ENCODE measurements at places on chromosomes 16 and 17.
A peak's percentile ranks its signal among the peaks of the same experiment; 100 is the strongest.

DNA sequence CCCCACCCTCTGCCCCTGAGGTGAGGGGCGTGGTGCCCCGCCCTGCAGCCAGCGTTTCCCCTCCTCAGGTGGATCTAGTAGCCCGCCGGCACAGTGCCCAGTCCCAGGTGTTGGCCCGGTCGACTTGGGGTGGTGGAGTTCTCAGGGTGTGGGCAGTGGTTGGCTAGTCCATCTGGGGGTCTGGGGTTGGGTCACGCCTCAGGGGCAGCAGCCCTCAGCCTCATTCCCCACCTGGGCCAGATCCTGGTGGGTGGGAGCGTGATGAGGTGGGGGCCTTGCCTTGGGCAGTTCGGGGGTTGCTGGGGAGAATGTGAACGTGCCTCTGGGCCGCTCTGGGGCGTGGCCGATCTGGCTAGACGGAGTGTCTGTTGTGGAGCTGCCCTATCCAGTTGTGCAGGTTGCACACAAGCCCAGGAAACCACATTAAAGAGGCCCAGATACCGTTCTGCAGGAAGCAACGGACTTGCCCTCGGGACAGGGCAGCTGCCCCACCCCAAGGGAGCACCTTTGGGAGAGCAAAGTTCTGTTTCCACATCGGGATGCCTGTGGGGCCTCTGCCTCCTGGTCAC is 32.0 kb downstream of the GSE1 start:
- no peak for DNase-seq

- no peak for DNase-seq
Measured at GRCh38 chr16:13557418-13557817, 362.5 kb upstream of the ERCC4 start.

GRCh38 chr16:4970010-4970409 is 11.9 kb downstream of the SEC14L5 start:
- DNase-seq, result no peak

GRCh38 chr16:54687043-54687899 is 243.4 kb upstream of the IRX5 start:
- no peak for DNase-seq

DNA sequence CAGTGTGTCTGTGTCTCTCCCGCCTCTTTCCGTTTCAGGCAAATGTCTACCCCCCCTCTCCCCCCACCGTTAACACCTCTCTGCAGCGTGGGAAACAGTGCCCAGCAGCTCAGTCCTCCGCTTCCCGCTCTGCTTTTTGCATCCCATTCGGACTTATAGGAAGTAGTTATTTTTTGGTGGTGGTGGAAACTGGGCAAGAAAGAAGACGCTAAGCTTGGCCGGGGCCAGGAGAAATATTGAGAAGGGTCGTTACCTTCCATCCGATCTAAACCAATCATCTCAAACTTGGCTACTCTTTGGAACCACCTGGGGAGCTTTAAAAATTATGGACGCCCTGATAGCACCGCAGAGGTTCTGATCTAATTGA is 499 bp upstream of the HLF start:
- DNase-seq, result no peak

- DNase-seq, result no peak
Measured at GRCh38 chr16:82833378-82833993, 206.7 kb downstream of the CDH13 start.

GRCh38 chr17:38671939-38672720 is 2.6 kb downstream of the EPOP start:
- no peak for DNase-seq

- DNase-seq, result no peak
Measured at GRCh38 chr17:37066322-37067255, 117.8 kb downstream of the AATF start.

- DNase-seq, result no peak
Measured at GRCh38 chr17:57110152-57110542, 25.1 kb downstream of the AKAP1 start.

DNA sequence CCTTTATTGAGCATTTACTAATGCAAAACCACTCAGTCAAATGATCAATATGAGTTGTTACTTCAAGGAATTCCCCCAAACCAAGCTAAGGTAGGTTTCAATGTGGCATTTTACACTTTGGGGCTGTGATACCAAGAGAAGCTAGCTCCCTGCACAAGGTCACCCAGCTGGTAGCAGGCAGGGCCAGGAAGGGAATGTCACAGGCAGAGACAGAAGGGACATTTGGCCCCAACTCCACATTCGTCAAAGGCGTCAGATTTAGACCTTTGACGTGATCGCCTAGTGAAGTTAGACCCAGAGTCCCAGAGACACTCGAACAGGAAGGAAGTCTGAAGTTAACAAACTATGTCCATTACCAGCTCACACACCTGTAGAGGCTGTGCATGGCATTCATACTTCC is 5.5 kb upstream of the SMG1 start:
- DNase-seq, result no peak

GRCh38 chr17:16407911-16408588 is 7.3 kb upstream of the TRPV2 start:
- DNase-seq, result no peak

GRCh38 chr16:28145796-28146195 is 66.0 kb downstream of the XPO6 start:
- DNase-seq, result no peak

DNA sequence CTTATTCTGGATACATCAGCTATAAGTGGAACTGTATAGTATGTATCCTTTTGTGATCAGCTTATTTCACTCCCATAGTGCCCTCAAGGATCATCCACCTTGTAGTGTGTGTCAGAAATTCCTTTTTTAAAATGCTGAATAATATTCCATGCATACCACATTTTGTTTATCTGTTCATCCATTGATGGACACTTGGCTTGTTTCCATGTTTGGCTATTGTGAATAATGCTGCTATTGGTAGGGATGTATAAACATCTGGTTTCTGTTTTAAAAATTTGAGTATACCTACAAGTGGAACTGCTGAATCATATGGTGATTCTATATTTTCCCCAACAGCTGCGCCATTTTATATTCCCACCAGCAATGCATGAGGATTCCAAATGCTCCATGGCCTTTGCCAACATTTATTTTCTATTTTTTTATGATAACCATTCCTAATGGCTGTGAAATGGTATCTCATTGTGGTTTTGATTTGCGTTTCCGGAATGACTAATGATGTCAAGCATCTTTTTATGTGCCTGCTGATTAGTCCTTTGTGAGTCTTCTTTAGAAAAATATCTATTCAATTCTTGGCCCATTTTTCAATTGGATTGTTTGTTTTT is 11.6 kb downstream of the RCVRN start:
- no peak for DNase-seq

DNA sequence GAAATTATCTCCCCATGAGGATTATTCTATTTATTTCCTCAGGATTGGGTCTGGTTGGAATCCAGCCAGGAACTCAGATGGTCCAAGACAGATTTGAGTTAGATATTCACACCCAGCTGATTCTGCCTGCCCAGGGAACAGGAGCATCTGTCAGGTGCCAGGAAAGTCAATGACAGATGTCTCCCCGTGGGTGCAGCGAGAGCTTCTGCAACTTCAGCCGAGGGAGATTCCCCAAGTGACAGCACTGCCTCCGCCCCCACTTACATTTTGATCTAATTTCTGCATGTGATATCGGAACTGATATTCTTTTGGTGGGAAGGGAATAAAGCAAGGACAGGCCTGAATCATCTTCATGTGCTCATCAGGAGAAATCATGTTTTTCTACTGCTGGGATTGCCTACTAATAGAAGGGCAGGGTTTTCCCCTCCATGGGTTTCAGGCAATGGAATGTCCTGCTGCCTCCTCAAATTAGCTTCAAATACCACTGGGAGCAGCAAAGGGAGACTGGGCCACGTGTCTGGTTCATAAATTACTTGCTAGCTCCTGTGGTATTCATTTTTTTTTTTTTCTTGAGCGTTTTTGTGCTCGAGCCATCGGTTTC is 15.7 kb upstream of the DHX8 start:
- no peak for DNase-seq

GRCh38 chr16:81421536-81421935 is 23.1 kb upstream of the CMIP start:
- no peak for DNase-seq

DNA sequence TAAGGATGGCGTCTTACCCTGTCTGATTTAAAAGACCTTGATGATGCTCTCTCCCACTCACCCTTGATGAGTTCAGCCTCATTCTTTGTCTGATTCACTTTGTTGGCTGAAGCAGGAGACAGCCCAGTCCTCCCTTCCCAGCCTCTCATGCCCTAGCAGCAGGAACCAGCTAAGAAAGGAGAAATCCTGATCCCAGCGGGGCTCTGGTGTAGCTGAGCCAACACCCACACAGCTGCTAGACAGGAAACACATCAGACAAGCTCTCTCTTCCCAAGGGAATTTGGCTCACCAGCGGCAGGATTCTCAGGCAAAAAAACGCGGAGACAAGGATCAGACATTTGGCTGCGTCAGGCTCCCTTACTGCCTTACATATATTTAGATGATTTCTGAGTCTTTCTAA is 211.5 kb downstream of the CDH11 start:
- peak; percentile 96 for DNase-seq

- no peak for DNase-seq
Measured at GRCh38 chr16:68287276-68288251, 23.2 kb downstream of the SLC7A6OS start.

DNA sequence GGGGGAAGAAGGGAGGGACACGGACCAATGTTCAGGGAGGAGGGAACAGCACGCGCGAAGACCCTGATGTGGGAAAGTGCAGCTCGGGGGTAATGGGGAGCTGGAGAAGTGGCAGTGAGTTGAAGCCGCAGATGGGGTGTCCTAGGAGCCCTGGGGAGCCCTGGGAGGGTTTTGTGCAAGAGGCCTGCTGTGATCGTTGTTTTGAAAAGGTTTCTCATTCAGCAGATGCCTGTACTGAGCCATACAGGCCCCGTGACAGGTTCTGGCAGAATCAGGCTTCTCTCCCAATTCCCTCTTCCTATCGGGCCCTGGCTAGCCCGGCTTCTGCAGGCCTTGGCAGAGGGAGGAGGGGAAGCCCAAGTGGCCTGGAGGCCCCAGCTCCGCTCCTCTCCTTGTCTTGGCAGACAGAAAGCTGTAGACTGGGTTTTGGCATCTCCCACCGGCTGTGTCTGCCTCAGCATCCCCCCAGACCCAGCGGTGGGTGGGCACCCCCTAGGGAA is 38.4 kb upstream of the EMP2 start:
- DNase-seq, result no peak

DNA sequence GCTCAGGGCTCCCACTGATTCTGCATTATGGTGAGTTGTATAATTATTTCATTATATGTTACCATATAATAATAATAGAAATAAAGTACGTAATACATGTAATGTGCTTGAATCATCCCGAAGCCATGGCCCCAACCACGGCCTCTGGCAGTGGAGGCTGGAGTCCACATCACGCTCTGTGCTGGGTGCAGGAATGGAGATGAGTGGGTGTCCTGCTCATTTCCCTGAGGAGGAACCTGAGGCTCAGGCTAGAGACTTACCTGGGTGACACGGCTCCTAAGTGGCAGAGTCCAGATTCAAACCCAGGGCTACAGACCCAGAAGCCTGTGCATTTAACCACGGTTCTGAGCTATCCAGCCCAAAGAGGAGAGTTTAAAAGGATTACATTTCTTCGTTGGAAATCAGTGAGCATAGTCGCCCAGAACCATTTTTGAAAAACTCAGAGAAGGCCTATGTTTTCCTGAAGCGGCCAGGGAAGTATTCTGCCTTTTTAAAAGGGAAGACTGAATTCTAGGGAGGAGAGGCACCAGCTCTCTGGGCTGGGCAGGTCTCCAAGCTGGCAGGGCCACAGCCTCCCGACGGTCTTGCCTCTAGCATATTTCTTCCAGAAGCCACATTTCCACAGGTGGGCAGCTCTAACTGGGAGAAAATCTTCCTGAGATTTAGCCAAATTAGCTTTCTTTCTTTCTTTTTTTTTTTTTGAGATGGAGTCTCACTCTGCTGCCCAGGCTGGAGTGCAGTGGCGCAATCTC is 6.7 kb downstream of the IL4R start:
- DNase-seq, result no peak

- no peak for DNase-seq
Measured at GRCh38 chr16:85332175-85332574, 219.9 kb upstream of the CIBAR2 start.

DNA sequence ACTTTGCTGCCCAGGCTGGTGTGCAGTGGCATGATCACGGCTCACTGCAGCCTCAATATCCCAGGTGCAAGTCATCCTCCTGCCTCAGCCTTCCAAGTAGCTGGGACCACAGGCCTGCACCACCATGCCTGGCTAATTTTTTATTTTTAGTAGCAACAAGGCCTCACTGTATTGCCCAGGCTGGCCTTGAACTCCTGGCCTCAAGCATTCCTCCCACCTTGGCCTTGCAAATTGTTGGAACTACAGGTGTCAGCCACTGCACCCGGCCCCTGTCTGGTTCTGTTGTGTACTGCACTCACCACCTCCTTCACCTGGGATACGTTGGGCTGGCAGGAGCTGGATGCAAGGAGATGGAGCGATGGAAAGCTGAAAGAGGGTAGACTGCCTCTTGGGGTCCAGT is 8.5 kb downstream of the PLA2G15 start:
- no peak for DNase-seq

DNA sequence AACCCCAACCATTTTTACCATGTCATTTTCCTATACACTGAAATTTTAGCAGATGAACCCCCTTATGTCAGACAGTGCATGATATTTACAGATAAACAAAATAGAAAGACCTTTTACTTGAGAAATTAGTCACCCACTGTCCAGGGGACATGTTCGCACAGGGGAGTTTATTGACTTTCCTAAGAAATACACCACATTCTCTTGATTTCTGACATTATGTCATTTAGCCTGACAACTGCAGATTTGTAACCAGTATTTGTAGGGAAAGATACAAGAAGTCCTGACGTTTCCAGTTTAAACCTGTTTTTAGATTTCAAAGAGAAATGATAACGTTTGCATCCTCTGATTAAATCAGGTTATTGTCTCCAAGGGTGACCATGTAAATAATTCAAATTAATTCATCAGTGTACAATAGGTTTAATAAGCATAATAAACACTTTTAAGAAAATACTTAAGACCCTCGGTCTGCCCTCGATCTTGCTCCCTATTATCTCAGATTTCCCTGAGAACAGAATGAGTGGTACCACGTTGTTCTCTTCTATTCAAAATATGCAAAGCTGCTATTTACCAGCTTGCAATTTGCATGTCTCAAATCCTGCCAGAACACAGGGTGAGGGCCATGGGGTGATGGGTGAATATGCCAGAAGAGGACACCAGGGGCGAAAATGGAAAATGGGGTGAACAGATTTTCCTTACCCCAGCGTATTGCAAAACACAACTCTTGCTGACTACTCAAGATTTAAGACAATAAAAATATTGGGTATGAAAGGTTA is 2.1 kb upstream of the LYRM9 start:
- DNase-seq, result no peak

- no peak for DNase-seq
Measured at GRCh38 chr17:80491478-80492342, 15.3 kb upstream of the NPTX1 start.

DNA sequence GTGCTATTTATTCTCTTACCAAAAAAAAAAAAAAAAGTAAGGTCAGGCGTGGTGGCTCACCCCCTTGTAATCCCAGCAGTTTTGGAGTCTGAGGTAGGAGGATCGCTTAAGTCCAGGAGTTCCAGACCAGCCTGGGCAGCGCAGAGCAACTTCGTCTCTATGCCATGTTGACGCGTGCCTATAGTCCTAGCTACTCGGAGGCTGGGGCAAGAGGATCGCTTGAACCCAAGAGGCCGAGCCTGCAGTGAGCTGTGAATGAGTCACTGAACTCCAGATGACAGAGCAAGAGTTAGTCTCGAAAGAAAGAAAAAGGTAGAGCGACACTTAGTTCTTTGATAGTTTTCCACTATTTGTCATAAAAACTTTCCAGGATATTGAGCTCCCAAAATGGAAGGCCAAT is 1.4 kb upstream of the TENT4B start:
- no peak for DNase-seq

- no peak for DNase-seq
Measured at GRCh38 chr16:54128629-54129234, 157.9 kb downstream of the IRX3 start.

GRCh38 chr17:72135546-72136325 is 14.9 kb downstream of the SOX9 start:
- no peak for DNase-seq

Data from brain pericyte (primary cell).